ENCODE measurements at places on chromosomes 7 and 10.

- DNase-seq = peak; percentile 6
Observed at GRCh38 chr7:94620703-94621118, 35.2 kb downstream of the SGCE start.

DNA sequence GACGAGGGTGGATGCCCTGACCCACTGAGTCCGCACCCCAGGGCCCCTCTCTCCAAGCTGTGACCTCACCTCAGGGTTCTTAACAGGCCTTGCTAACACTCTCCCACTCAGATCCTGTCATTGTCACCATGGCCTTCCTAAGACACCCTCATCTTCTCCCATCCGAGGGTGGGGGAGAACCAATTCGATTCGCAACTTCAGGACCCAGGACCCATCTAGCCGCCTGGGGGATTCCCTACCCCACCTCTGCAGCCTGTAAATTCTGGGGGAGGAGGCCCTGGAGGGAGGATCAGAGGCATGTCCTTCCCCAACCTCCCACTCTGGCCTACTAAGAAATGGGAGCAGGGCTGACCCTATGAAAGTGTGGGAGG, 17.4 kb downstream of the TRIM8 start:
- DNase-seq = no peak

DNA sequence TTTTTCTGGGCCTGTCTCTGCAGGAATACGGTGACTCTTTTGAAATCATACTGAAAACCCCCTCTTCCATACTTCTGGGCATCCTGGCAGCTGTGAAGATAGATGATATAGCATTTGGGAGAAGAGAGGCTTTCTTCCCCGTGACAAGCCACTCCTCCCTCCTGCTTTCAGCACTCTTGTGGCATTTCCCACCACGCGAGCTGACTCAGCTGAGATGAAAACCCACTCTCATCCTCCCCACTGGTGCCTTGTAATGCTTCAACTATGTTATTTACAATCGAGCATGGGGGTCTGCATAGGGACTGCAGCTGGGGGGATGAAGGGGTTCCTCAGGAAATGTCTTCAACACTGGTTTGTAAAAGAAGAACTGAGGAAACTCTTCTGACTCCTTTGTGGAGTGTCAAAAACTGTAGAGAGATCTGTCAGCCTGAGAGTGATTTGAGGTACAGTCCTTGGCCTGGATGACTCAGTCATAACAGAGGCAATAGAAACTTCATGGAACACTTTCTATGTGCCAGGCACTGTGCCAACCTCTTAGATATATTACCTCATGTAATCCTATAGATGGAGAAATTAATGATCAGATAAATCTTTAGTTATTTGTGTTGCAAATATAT, 1.7 kb upstream of the TBATA start:
- no peak for DNase-seq

DNA sequence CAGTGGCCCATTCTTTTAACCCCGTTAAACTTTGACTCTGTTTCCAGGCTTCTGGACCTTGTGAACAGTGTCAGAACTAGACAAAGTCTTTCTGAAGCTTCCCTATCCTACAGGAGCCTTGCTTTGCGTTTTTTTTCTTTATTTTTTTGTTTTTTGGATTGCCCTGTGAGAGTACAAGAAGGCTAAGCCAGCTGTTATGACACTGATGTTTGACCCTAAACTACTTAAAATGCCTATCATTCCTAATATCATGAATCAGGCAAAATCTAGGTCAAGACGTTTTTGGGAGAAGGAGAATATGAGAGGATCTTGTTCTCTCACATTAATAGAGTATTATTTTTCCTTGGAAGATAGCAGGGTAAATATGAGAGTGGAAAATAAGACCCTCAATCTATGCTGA, 79.8 kb downstream of the EPDR1 start:
- no peak for DNase-seq

DNA sequence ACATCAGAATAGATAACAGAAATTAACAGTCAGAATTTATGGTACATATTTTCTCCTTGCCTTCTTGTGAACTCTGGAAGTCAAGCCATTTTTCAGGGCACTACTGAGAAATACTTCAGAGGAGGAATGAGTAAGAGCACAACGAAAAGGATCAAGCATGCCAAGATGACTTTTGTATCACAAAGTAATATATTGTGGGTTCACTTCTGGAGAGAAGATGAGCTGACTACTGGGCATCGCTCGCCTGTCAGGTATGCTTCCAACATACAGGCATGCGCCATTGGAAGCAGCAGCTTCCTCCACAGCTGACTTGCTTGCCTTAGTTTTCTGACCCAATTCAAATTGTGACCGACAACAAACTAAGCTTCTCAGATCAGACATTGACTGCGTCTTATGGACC, 137.3 kb downstream of the VTI1A start:
- DNase-seq = no peak

DNA sequence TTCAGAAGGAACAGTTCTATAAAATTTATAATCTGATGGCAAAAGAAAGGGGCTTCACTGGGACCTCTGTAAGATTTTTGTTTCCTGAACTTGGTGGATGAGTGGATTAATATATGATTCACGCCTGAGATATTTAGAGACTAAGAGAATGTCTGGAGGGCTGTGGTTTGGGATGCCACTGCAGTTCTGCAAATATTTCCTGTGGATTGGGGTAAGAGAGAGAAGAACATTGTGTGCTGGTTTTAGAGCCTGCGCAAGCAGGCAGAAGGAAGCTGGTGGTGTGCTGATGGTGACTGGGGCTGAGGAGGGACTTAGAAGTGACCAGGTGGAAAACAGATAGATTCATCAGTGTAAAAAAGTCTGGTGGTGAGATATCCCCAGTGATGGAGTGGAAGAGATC, 87.0 kb downstream of the SUGCT start:
- DNase-seq = no peak

- DNase-seq = no peak
Observed at GRCh38 chr7:46205478-46205877, 284.4 kb upstream of the IGFBP3 start.

DNA sequence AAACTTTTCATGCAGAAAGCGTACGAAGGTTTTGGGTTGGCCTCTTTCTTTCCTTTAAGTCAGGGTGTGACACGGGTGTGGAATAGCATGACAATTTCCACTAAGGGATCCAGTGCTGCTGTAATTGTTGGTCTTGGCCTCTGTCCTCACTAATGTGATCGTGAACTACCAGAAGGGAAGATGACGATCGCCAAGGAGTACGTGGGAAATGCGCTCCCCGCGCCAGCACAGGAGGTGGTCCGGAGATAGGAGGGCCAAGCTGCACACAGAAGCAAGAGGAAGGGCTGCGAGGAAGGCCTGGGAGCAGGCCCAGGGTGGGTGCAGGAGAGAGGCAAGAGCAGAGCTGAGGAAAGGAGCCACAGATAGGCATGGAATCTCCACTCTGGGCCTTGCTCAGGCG, 79.7 kb upstream of the PODXL start:
- no peak for DNase-seq

GRCh38 chr7:36191292-36191920, 38.4 kb downstream of the EEPD1 start:
- no peak for DNase-seq

DNA sequence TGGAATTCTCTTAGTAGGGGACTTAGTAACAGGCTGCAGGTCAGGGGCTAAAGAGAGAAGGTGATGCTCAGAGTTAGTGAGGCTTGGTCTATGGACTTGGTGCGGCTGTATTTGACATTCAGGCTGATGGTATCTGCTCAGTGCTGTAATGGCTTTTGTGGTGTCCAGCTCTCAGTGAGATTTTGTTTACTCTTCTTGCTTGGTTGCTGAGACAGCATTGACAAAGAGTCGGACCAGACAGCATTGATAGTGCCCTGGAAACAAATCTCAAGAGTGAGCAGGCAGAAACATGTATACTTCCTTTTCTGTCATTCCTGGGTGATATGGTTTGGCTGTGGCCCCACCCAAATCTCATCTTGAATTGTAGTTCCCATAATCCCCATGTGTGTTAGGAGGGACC, 202.0 kb downstream of the STK31 start:
- DNase-seq = no peak

DNA sequence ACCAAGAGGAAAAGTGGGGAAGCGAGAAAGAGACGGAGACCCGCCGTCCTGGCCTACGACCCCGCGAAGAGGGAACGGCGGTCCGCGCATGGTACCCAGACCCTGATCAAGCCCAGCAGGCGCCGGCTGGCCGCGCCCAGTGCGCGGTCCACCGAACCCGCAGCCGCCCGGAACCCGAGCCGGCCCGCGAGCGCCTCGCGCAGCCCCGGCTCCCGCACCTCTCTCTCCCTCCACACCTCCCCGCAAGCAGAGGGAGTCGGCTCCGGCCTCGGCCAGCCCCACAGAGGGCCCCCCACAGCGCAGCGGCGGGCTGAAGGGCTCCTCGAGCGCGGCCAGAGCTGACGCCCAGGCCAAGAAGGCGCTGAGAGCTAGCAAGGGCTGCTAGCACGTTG, 164.7 kb downstream of the AGMO start:
- DNase-seq = no peak

GRCh38 chr7:48295296-48295971, 124.2 kb downstream of the ABCA13 start:
- DNase-seq = no peak
